ENCODE measurements at places on chromosomes 1 and 21. TPM values are rescaled to one million over a fixed set of nuclear protein-coding genes. Genes with fewer than 3 reads are reported as not detected.

The MFSD2A gene
- 0.96 TPM for polyA plus RNA-seq

The PCAT6 gene
- polyA plus RNA-seq, result 2.5 TPM

The CRP gene
- polyA plus RNA-seq, result 33.6 TPM

The TFF3 gene
- 16.5 TPM for polyA plus RNA-seq

The PAPPA2 gene
- 3.1 TPM for polyA plus RNA-seq

The OR2T2 gene
- polyA plus RNA-seq, result not detected

The TAS1R1 gene
- polyA plus RNA-seq, result not detected

The GPA33 gene
- polyA plus RNA-seq, result 0.11 TPM

The KRTAP22-1 gene
- polyA plus RNA-seq, result not detected

The CACNA1E gene
- polyA plus RNA-seq, result 0.02 TPM

The LCK gene
- polyA plus RNA-seq, result 0.80 TPM

The CASQ2 gene
- 1.2 TPM for polyA plus RNA-seq

The SLC44A3 gene
- 22.6 TPM for polyA plus RNA-seq

The SUSD4 gene
- polyA plus RNA-seq, result 34.6 TPM

The MYOM3 gene
- polyA plus RNA-seq, result 0.77 TPM

The NSUN4 gene
- 8.1 TPM for polyA plus RNA-seq

The HSPB7 gene
- 10.9 TPM for polyA plus RNA-seq

The SRGAP2C gene
- 3.1 TPM for polyA plus RNA-seq

The CRYBG2 gene
- 0.73 TPM for polyA plus RNA-seq

The CENPL gene
- polyA plus RNA-seq, result 0.73 TPM

The ELAPOR1 gene
- polyA plus RNA-seq, result 46.9 TPM

The LIPI gene
- not detected for polyA plus RNA-seq

The LCE5A gene
- not detected for polyA plus RNA-seq

The SPATA6 gene
- polyA plus RNA-seq, result 4.9 TPM

The TEX38 gene
- polyA plus RNA-seq, result 0.80 TPM

The CRNN gene
- 0.76 TPM for polyA plus RNA-seq

The POU3F1 gene
- polyA plus RNA-seq, result not detected

The GRIK1 gene
- not detected for polyA plus RNA-seq
